Activated gamma-delta T cell treated with anti-CD3 and anti-CD28 coated beads, Interleukin-2, amount 50 U/mL, for 16 hours (primary cell): ENCODE measurements at places on chromosomes 11 and 22.

DNA sequence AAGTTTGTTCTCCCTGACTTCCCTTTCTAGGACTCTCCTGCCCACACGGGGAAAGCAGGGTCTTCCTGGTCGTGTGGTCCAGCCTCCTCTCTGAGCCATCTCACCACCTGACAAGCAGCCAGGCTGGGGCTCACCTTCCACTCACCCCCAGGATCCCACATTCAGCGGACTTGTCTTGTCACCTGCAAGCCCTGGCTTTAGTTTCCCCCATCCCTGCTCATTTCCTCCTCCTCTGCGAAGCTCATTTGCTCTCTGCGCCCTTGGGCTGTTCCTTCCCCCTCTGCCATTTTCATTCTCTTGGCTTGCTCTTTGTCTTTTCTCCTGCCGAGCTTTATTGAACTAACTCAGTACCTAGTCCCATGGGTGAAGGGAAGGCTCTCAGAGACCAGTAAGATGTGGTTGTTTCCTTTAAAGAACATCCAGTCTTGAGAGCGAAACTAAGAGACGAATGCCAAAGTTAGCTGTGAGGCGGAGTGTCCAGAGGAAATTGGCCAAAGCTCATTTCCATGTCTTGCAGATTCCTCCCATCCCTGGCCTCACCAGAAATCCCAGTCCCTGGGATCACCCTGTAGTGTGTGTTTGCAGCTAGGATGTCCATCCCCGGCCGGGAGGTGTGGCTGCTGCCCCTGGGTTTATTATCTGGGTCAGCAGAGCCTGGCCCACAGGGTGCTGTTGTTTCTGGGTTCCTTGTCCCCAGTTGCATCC, 2.0 kb downstream of the ST14 start:
- DNase-seq = no peak

DNA sequence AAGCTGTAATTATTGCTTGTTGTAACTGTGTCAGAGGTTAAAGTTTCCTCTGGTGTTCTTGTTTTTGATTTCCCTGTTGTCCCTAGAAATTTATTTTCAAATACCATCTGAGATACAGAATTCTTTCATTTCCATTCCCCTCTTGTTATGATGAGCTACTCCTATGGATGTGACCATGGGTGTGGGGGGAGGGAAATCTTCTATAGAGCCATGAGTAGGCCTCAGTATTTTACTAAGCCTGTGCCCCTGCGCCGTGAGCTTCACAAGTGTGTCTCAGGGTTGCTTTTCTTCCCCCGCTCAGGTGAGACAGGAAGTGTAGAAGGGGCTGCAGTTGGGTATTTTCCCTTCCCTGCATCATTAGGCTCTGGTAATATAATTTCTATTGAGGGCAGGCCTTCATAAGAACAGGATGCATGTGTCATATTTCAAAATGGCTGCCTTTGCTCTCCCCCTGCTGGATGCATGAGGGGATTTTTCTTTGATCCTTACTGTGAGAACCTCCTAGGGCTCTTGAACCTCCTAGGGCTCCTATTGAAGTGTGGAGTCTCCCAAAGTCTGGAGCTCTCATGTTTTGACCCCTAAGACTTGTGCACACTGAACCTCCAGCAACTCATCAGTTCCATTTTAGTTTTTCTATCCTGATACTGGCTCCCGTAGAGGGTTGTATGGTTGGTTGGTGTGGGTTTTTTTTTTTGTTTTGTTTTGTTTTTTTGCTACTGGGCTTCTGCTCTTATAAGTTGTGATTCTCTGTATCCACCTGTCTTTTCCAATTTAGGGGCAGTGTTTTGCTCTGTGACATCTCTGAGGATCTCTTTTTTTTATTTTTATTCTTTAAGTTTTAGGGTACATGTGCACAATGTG, 658.2 kb downstream of the NTM start:
- DNase-seq = no peak

- DNase-seq = no peak
Observed at GRCh38 chr11:120929664-120930154, 94.2 kb upstream of the TBCEL start.

- DNase-seq = no peak
Observed at GRCh38 chr11:65043881-65044501, 3.0 kb downstream of the SAC3D1 start.

- DNase-seq = no peak
Observed at GRCh38 chr11:30991802-30992512, 377.6 kb downstream of the DCDC1 start.

GRCh38 chr11:86726118-86726753, 53.8 kb upstream of the ME3 start:
- DNase-seq = no peak

- no peak for DNase-seq
Observed at GRCh38 chr11:77771135-77771534, 49.4 kb downstream of the RSF1 start.

- DNase-seq = no peak
Observed at GRCh38 chr11:3092603-3093141, 35.4 kb upstream of the CARS1 start.

- DNase-seq = no peak
Observed at GRCh38 chr11:27462543-27462942, 10.0 kb downstream of the LGR4 start.

GRCh38 chr11:66188580-66188979, 79.9 kb upstream of the RAB1B start:
- DNase-seq = no peak

GRCh38 chr11:81135570-81135969, 1598.1 kb downstream of the FAM181B start:
- no peak for DNase-seq

DNA sequence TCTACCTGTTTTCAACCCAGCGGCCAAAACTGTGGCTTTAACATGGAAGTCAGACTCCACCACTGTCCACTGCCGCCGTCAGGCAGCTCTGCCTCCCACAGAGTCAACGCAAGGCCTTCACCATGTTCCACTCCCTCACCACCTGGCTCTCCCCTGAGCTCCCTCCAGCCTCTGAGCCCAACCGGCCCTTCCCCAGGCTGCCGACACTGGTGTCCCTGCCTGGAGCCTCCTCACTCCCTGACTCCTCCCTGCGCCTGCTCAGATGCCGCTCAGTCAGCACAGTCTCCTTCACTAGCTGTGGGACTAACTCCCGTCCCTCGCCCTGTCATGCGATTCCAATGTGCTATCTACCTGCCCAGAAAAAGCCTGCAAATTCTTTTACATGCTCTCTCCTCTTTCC, 16.3 kb downstream of the SULT4A1 start:
- DNase-seq = no peak

GRCh38 chr11:67441098-67441563, 2.1 kb downstream of the CORO1B start:
- DNase-seq = no peak

- DNase-seq = no peak
Observed at GRCh38 chr11:106656646-106657045, 361.6 kb downstream of the GUCY1A2 start.

GRCh38 chr11:73384872-73385689, 8.9 kb downstream of the RELT start:
- DNase-seq = no peak

GRCh38 chr22:36797911-36798673, 18.7 kb downstream of the PVALB start:
- DNase-seq = no peak

- DNase-seq = no peak
Observed at GRCh38 chr11:48184452-48184851, 32.2 kb upstream of the OR4B1 start.

GRCh38 chr11:111177037-111177871, 68.3 kb upstream of the POU2AF2 start:
- DNase-seq = no peak

DNA sequence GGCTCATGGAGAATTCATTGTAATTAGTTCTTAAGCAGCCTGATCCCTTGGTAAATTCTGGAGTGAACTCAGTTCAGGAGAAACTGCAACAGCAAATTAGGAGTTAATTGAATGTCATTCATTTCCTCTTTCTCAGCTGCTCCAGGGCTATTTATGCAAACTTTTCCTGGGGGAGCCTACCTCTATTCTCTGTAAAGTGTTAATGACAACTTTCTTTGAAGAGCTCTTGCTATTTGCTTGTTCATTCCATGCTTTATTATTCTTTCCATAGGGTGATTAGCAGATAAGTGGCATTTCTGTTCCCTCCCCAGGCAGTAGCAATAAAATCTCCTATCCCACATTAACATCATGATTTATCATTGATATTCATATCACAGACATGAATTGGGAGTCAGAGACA, 267.6 kb upstream of the DDI1 start:
- DNase-seq = no peak

DNA sequence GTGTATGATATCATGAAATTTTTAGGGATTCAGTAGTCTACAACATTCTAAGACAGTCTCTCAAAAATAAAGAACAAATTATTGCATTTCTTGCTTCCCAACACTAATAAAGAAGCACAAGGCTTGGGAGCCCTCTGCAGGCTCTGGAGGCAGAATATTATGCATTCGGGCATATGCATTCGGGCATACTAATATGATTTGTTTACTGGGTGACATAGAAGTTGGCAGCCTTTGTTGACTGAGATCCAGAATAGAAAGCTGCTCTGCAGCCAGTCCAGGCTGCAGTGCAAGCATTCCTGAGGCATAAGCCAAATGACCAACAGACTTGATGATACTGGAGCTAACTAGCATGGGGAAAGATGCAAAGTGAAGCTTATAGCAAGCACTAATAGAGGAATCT, 945.5 kb downstream of the OPCML start:
- no peak for DNase-seq

DNA sequence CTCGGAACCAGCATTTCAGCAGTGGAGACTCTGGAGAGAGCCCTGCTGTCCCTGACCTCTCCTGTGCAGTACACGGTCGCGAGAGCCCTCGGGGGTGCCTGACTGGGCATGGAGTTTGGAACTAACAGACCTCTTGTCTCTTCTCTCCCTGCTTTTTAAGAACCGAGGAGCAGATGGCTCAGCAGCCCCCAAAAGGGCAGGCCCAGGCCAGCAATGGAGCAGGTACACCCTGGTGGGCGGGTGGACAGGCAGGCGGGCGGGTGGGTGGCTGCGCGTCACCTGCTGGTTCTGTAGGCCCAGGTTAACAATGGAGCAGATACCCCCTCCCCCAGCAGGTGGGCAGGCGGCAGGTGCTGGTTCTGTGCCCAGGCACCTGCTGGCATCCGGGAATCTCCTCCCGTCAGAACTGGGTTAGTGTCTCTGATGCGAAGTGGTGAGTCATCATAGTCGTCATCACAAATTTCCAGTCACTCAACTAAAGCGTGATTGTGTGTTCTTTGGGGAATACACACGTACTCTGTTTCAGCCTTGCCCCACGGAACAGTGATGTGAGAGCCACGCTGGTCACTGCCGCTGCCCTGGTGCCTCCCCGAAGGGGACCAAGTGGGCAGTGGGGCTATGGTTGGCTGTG, 41.1 kb downstream of the GRAMD4 start:
- no peak for DNase-seq

- DNase-seq = no peak
Observed at GRCh38 chr22:49272546-49273125, 555.0 kb downstream of the BRD1 start.

GRCh38 chr22:30717952-30718351, 23.3 kb downstream of the OSBP2 start:
- no peak for DNase-seq
